ENCODE measurements at places on chromosomes 1 and 21. TPM values are rescaled to one million over a fixed set of nuclear protein-coding genes. Genes with fewer than 3 reads are reported as not detected.

DNA sequence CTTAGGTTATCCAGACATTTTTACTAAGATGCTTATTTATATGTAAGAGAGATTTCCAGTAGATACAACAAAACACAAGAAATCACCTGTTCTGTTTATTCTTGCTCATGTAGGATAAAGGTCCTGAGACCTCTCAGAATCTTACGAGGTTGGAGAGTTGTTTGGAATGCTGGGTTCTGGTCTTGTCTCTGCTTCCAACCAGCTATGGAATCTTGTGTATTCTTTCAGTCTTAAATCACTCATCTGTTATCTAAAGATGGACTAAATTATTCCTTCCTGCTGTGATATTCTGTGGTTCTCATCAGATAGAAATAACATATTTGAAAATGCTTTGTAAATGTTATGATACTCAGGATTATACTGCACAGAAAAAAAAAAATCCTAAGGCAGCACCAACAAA lies 21.3 kb downstream of the GNAT2 start:
- DNase-seq, result no peak

GRCh38 chr1:10530281-10530740 lies 55.6 kb downstream of the PEX14 start:
- DNase-seq, result no peak

DNA sequence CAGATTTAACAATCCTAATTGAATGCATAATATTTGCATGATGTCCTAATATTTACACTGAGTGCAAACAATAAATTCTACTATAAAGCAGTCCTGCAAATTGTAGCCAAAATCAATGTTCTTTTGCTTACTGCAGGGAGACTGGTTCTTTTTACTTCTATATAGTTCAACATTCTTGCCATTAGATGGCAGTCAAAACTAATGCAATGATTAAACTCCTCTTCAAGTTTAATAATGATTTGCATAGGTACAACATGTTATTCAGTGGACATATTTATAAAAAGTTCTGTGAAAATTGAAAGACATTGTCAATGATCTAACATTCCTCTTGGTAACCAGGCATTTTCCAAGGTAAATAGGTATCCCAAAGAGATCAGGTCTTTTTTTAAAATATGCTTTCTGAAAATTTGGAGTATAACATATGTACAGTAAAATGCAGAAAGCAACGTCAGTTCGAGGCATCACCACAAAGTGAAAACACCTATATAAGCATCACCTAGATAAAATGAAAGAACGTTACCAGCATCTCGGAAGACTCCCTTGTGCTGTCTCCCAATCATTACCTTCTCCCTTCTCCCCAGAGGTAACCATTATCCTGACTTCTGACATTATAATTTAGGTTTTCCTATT lies 9.8 kb upstream of the FNBP1L start:
- no peak for DNase-seq

DNA sequence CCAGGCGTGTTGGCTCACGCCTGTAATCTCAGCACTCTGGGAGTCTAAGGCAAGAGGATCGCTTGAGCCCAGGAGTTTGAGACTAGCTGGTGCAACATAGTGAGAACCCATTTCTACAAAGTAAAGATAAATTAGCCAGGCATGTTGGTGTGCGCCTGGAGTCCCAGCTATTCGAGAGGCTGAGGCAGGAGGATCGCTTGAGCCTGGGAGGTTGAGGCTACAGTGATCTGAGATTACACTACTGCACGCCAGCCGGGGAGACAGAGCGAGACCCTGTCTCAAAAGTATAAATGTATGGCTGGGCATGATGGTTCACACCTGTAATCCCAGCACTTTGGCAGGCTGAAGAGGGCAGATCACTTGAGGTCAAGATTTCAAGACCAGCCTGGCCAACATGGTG lies 51.5 kb upstream of the LBR start:
- no peak for DNase-seq

DNA sequence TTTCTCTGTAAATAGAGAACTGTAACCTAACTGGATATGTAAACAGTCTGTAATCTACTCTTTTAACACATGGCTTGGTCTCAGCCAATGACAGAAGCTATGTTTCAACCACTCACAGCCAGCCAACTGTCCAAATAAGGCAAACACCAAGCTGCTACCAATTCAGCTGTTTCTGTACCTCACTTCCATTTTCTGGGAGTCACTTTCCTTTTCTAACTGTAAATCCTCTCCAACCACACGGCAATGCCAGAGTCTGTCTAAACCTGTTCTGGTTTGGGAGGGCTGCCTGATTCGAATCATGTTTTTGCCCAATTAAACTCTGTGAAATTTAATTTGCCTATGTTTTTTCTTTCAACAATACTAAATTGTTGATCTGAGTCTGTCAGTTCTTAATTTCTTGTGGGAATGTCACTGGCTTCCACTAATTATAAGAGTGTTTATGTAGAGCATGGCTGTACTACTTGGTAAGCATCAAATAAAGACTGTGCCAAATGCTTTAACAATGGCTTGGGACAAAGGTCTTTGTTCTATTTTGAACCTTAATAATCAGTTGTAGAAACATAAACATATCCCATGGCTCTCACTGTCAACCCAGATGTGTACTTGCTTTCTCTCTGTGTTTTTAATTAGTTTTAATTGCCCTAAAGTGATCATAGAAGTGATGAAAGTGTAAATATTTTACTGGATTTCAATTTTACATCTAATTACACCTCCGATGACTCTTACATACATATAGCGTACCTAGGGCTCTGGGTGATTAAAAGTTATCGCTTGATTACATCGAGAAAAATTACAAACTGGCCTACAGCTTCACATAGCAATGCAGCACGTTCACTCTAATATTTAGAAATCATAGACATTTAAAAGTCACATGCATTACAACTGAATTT lies 1144.6 kb upstream of the TMPRSS15 start:
- no peak for DNase-seq

Gene SEMA4A
- 0.22 TPM for polyA plus RNA-seq

GRCh38 chr1:223363856-223364684 lies at the start of gene SUSD4:
Gene SUSD4, minus strand, starts transcription at chr1:223364176. Its CDS starts 751 bp downstream, at chr1:223363425.
- DNase-seq, result peak; percentile 79

All from naive thymus-derived CD8-positive, alpha-beta T cell (primary cell).